Stimulated activated CD4-positive, alpha-beta T cell treated with anti-CD3 and anti-CD28 coated beads, Interleukin-15, amount 100 ng/mL, for 48 hours (primary cell): ENCODE measurements at places on chromosomes 5 and 9.

- DNase-seq, result no peak
Measured at GRCh38 chr5:2718115-2718514, 33.4 kb downstream of the IRX2 start.

GRCh38 chr5:127577458-127577857, 60.0 kb downstream of the PRRC1 start:
- no peak for DNase-seq

DNA sequence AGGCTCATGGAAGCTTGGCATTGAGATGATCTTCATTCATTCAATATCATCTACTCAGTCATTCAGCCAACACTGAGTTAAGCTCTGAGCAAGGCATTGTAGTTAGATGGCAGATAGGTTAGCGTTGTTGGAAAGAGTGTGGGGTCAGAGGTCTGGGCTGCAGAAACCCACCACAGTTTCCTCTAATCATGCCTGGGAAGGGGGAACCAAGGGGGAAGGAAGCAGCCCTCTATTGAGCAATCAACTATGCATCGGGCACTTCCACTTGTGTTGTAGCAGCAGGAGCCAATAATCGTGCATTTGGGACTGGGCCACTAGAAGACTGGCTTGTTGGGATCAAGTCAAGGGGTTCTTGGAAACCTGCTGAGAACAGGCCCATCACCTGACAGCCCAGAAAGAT, 139.1 kb downstream of the PIP5K1B start:
- DNase-seq, result no peak

- DNase-seq, result no peak
Measured at GRCh38 chr9:126374366-126374781, 47.7 kb downstream of the MVB12B start.

GRCh38 chr5:160262151-160263074, 33.1 kb downstream of the FABP6 start:
- no peak for DNase-seq

- DNase-seq, result no peak
Measured at GRCh38 chr5:27388755-27389154, 350.4 kb upstream of the CDH9 start.

GRCh38 chr9:129597355-129598088, 23.4 kb downstream of the C9orf50 start:
- no peak for DNase-seq
